NCI-H1092 treated with DMSO at 0.1 percent for 48 hours (cell line): ENCODE measurements at places on chromosomes 16 and 17.

GRCh38 chr16:31219154-31219741 is 2.3 kb upstream of the PYDC1 start:
- DNase-seq = no peak

DNA sequence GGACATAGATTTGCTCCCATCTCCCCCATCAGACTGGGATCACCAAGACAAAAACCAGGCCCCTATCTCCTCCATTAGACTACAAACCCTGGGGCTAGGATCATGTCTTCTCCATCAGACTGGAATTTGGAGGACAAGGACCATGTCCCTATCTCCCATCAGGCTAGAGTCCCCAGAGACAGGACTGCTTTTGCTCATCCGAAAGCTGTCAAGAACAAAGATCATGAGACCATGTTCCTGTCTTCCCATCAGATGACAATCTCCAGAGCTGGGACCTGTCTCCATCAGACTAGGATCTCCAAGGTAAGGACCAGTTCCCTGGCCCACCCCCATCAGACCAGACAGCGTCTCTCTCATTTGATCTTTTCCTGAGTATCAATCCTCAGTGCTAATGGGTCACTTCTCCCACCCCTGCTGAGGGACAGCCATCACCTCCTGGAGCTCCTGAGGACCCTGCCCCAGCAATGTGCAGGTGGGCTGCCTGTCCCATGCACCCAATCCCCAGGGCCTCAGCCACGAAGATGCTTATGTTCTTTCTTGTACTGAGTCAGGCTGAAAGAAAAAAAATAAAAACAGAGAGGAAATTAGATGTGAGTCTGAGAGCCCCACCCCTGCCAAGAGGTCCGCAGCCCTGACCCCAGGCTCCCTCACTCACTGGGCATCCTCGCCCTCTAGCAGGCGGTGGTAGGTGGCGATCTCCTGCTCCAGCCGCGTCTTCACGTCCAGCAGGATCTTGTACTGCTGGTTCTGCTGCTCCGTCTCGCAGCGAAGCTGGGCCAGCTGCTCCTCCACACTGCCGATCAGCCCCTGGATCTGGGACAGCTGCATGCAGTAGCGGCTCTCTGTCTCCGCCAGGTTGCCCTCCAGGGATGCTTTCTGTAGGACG is 90.3 kb downstream of the GOSR1 start:
- DNase-seq = no peak

DNA sequence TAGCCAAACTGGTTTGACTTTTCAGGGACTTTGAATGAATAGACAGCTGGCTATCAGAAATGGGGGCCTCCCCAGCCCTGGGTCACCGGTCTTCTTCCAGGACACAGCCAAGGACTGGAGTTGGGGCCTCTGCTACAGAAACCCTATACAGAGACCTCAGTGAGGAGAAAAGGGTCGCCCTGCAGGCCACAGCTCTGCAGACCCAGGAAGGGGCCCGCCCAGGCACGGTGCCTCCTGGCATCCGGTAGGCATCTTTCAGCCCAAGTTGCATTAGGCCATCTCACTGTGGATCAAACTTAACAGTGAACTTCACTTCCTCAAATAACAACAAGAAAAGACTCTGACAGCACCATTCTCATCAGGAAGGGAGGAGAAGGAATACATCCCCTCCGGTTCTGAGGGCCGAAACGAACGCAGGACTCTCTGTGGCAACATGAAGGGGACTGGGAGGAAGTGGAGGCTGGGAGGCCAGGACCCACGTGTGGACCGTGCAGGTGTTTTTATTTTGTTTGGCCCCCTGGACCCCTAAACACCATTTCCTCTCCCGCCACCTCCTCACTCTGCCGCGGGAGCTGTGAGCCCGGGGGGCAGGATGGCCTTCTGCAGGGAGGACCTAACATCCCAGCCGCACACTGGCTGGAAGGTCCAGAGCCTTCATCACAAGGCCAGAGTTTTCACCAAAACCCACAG is 7.2 kb downstream of the SLC38A10 start:
- no peak for DNase-seq

- peak; percentile 33 for DNase-seq
Measured at GRCh38 chr17:64117981-64118979, 11.7 kb downstream of the ERN1 start.

GRCh38 chr17:3039736-3040135 is 23.7 kb downstream of the OR1D5 start:
- no peak for DNase-seq

DNA sequence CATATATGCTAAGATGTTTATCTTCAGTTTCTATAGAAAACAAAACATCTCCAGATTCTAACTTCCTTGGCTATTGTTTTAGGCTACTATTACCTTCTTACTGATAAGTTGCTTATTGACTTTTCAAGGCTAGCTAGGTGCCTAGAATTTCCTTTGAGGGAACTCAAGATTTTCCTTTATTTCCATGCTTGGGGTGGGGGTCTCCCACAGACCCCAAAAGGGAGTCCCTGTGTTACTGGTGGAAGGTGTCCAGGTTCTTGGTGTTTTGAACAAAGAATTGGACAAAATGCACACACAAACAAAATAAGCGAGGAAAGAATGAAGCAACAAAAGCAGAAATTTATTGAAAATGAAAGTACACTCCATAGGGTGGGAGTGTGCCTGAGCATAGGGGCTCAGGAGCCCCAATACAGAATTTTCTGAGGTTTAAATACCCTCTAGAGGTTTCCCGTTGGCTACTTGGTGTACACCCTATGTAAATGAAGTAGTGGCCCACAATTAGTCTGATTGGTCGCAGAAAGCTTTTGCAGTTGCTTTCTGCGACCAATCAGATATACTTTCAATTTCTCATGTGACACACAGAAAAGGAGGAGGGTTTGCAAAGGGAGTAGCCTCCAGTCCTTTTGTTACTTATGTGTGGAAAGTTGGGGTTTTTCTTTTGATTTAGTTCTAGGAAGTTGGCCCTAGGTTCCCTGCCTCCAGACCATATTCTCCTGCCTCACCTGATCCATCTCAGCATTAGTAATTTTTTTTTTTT is 67.5 kb downstream of the MARF1 start:
- DNase-seq = no peak
